ENCODE measurements at places on chromosomes 4 and X.

DNA sequence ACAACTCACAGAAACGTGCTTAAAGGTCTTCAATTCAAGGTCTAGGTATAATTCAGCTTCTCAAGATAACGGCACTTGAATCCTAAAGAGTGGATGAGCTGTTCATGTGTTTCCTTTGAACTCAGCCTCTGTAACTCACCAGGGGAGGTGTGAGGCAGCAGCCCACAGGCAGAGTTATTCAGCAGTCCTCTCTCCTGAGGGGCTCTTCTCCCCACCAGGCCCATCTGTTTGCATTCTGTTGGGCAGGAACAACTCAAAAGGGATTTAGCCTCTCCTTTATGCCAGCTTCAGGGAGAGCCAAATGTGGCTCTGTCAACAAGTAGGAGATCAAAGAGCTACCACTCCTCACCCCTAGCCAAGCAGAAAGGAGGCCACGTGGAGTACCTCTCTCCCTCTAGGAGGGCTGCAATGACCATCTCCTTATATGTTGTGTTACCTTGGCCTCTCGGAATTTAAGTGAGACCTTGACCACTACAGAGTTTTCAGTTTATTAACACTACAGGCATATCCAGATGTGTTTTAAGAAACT is 151.2 kb downstream of the SPATA18 start:
- no peak for DNase-seq

DNA sequence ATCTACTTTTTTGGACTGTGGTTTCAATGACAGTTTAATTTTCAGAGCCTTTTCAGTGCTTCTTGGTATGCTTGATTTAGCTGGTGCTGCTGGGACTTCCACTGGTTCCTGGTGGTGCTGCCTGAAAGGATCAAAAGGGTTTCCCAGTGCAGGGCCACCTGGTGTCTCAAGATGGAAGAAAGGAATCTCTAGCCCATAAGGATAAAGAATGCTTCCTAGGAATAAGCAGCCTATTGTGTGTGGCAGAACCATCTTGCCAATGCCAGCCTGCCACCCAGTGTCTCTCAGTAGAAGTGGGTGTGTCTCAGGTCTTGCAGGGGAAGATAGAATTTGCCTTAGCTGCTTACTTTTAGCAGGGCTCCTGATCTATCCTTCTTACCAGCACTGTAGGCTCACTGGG is 15.0 kb upstream of the RAI2 start:
- DNase-seq: no peak

DNA sequence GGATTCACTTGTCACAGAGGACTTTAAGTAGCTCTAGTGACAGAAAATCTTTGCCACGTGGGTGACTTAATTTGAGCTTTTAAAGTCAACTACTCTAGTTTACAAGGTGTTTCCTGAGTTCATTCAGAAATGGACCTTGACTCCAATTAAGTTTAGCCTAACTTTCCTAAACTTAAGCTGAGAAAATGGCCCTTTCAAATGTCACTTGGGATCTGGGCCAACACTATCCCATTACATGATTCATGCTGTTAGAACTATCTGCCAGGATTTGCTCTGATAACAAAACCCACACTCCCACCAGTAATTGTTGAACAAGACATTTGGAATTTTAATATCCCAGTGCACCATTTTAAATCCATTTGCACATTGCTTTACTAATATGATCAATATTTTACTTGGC is 40.8 kb downstream of the C4orf46 start:
- DNase-seq: no peak

- no peak for DNase-seq
Measured at GRCh38 chr4:103482893-103483292, 236.9 kb downstream of the TACR3 start.

DNA sequence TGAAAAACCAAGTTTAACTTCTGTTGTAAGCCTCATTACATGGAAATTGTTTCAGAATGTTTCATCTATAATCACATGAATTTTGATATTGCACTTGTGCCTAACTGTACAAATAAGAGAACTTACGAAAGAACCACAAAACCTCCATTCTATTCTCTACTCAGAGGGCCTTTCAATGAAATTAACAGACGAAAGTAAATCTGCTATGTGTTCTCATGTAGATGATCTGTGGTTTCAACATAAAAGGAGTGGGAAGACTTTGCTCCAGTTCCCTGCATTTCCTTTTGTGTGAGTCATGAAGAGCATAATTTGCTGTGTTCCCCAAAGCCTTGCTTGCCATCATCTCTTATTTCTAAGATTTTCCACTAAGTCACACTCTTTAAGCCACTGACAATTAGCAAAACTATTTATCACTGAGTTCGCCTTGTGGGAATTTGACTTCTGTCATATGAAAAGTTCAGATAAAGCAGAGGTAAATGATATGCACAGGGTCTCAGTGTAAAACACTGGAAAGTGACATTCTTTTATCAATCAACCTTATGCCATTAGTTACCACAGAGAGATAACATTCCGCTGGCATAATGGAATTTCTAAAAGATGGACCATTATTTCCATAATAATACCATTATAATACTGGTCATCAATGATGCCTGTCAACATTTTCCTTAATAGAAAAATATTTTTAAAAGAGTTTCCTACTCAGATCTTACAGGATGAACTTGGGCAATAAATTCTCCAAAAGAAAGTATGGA is 329.8 kb downstream of the NR3C2 start:
- no peak for DNase-seq

DNA sequence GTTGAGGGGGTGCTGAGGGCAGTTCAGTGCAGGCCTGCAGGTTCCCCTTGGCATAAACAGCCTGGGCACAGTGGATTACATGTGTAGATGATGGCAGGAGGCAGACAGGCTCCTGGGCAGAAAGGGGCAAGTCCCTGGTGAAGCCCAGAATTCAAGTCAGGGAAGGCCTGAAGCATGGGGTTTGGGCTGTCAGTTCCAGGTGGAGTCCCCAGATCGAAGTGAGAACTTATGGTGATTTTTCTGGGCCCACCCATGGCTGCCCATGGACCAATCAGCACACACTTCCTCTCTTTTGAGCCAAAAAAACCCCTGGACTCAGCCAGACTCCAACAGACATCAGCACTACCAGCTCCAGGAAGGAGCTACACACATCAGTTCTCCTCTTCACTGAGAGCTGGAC is 529.1 kb downstream of the PPARGC1A start:
- no peak for DNase-seq

GRCh38 chr4:6633091-6633906 is 7.2 kb upstream of the MRFAP1 start:
- peak; percentile 48 for DNase-seq

GRCh38 chr4:183249854-183250253 is 70.2 kb downstream of the CLDN22 start:
- no peak for DNase-seq

GRCh38 chr4:115720611-115721010 is 607.2 kb upstream of the NDST4 start:
- no peak for DNase-seq

DNA sequence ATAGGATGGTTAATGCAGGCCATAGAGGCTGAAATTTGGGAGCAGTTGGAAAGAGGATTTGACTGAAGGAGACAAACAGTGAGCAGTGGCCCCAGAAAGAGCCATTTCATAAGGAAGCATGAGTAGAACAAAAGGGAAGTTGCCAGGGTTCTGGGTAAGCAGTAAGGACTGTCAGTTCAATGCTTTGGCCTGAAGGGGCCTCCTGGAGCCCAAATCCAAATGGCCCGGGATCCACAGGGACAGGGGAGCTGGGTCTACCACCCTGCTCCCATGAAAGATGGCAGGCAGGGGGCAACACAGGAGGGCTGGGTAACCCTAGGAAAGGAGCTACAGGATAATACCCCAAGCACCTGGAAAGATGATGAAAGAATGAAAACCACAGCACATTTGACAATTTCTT is 4.1 kb upstream of the INTS6L start:
- DNase-seq: peak; percentile 30

- no peak for DNase-seq
Measured at GRCh38 chr4:84024405-84024804, 474.7 kb downstream of the NKX6-1 start.

DNA sequence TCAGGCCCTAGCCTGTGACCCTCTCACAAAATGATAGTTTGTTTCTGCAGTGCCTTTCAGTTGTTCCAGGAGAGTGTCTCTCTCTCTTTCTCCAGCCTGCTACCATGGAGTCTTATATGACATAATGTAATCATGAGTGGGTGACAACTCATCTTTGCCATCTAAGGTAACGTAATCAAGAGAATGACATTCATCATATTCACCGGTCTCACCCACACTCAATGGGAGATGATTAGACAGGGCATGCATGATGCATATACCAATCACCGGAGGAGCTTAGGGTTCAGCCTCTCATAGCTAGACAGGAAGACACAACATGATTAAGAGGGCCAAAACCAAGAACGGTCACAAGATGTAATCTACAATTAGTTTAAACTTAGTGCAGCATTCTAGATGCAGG is 97.1 kb upstream of the FAM9B start:
- no peak for DNase-seq

- DNase-seq: no peak
Measured at GRCh38 chrX:11462648-11463047, 169.4 kb downstream of the AMELX start.

GRCh38 chr4:23888421-23889319 is 1.2 kb downstream of the PPARGC1A start:
- no peak for DNase-seq

- no peak for DNase-seq
Measured at GRCh38 chrX:137882960-137883359, 317.0 kb downstream of the ZIC3 start.

DNA sequence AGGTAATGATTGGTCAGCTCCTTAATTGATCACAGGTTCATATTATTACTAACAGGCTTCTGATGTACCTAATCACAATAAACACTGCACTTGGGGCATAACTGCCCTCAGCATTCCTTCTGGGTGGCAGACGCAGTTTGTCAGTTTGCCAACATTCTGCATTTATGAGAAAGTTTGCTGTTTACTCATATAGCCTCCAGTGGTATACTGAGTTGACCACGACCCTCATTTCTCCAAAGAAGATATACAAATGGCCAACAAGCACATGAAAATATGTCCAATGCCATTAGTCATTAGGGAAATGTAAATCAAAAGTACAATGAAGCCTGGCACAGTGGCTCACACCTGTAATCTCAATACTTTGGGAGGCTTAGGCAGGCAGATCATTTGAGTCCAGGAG is 26.3 kb downstream of the EFHC2 start:
- DNase-seq: no peak

DNA sequence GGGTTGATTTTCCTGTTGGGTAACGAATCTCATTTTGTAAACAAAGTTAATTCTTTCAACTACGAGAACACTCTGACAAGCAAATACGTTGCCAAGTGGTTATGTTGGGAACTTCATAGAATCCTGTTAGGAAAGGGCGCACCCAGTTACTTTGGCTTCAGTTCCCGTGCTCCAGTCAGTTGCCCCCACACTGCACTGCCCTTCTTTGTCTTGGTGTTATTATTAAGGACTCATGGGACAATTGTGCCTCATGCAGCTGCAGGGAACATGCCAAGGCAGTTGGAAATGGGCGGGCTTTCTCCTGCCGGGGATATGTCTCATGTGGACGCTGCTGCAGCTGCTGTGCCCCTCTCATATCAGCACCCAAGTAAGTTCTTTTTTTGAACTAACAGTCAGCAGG is 28.9 kb downstream of the OFD1 start:
- DNase-seq: no peak

DNA sequence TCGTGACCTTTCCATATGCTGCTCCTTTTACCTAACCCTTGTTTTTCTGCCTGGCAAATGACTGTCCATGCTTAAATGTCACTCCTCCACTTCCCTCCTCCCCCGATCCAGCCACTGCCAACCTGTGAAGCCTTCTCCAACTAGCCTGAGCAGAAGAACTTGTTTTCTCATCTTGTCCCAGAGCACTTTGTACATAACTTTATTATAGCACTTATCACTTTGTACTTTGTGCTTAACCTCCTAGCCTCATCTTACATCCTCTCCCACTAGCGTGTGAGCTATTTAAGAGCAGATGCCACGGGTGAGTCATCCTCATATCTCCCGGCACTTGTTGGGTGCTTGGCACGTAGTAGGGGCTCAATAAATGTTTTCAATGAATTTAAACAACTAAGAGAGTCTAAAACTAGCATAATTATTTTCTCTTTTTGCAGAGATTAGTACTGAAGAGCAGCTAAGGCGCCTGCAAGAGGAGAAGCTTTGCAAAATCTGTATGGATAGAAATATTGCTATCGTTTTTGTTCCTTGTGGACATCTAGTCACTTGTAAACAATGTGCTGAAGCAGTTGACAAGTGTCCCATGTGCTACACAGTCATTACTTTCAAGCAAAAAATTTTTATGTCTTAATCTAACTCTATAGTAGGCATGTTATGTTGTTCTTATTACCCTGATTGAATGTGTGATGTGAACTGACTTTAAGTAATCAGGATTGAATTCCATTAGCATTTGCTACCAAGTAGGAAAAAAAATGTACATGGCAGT is 46.9 kb downstream of the XIAP start:
- DNase-seq: no peak

- DNase-seq: no peak
Measured at GRCh38 chrX:3129256-3129655, 88.0 kb downstream of the ARSF start.

- DNase-seq: no peak
Measured at GRCh38 chrX:130081421-130082045, 28.8 kb downstream of the ELF4 start.

DNA sequence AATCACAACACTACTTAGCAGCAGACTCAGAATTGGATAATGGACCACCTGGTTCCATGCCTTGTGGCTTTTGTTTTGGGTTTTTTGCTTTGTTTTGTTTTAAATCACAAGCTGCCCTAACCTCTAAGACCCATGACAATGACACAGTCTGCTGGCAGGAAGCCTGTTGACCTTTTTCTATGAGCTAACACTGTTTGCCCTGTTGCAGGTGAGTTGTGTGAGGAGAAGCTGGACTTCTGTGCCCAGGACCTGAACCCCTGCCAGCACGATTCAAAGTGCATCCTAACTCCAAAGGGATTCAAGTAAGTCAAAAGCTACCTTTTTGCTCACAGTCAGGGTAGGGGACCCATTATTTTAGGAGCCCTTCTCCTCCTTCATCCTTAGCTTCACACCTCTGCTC is 110.8 kb upstream of the PACRGL start:
- no peak for DNase-seq

- DNase-seq: no peak
Measured at GRCh38 chr4:153137159-153137558, 67.1 kb upstream of the TRIM2 start.

- no peak for DNase-seq
Measured at GRCh38 chr4:44725726-44726037, 674 bp downstream of the GNPDA2 start.

DNA sequence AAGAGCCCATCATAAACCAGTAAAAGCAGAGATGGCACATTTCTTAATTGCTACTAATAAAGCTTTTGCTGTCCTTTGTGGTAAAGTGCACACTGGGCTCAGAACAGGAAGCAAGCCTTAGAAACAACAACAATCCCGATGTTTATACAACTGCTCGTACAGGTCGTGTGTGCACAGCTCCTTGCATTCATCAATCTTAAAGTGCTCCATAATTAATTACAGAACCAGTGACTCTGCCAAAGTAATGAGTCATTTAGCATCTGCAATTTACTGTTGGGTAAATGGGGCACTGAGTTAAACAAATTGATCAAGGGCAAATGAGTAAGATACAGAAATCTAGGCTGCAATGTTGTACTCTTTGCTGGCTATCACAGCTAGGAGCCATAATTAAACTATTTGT is 61.3 kb upstream of the TXK start:
- DNase-seq: no peak

Measured in upper lobe of left lung (tissue), 6 donors.